Uterus (tissue), 4 donors: ENCODE measurements at places on chromosomes 1 and 21. TPM values are rescaled to one million over a fixed set of nuclear protein-coding genes. Genes with fewer than 3 reads are reported as not detected.

The BRINP3 gene
- total RNA-seq: 0.76 TPM

The ANKRD35 gene
- 8.8 TPM for total RNA-seq

The CHI3L2 gene
- total RNA-seq: not detected

The RPL5 gene
- total RNA-seq: 1,952 TPM

The FCER1G gene
- total RNA-seq: 13.2 TPM

The KRTAP19-1 gene
- not detected for total RNA-seq

The C1orf210 gene
- total RNA-seq: not detected

The ZMPSTE24 gene
- total RNA-seq: 53.9 TPM

The GUCA2A gene
- not detected for total RNA-seq

The CD48 gene
- total RNA-seq: 0.51 TPM

- DNase-seq: no peak
Observed at GRCh38 chr1:72830606-72831390, 548.5 kb upstream of the NEGR1 start.

- no peak for DNase-seq
Observed at GRCh38 chr21:27058673-27059605, 92.1 kb upstream of the ADAMTS5 start.

DNA sequence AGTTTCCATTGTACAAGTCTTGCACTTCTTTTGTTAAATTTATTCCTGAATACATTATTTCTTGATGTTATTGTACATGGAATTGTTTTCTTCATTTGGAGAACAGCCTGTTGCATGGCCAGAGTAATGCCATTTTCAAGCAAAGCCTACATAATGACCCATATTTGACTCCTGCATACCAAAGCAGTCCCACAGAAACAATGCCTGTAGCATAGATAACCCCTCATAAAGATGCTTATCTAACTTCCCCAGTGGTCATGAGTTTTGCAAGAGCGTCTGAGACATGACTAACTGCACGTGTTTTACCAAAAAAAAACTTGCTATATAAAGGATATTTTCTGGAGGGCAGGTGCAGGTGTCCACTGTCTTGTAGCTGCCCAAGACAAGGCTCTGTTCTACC, 30.3 kb upstream of the RLF start:
- no peak for DNase-seq

- DNase-seq: peak; percentile 19
Observed at GRCh38 chr1:209404577-209404976, 178.9 kb upstream of the CAMK1G start.

DNA sequence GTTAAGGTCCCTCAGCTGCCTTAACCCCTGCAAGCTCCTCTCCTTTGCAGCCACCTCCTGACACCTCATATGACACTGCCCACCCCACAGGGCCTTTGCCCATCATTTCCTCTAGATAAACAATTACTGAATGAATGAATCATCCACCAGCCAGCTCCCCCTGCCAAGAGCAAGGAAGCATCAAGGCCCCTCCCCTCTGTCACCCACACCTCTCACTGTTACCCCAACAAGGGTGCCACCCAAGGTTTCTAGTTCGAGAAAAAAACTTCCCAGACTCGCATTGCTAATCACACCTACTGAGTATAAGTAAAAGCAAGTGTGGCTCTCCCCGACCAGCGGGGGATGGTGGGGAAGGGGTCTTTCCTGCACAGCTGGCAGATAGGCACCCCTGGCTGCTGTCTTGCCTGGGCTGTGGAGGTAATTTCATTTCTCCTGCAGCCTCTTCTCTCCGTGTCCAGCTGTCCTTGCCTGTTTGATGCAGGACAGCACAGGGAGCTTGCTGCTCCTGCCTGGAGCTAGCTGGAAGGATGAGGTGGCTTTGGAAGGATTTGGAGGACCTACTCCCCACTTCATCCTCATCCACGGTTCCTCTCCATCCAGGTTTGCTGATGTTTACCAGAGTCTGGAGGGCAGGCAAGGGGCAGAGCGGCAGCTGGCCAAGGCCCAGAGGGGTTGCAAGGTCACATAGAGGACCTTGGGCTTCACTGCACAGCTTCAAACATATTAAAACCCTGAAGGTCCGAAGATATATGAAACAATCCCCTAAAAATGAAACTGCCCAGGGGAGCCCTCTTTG, 33.1 kb upstream of the LBR start:
- no peak for DNase-seq

- DNase-seq: peak; percentile 30
Observed at GRCh38 chr1:32249831-32250525, 1.1 kb upstream of the LCK start.

GRCh38 chr1:165353731-165354671, 2.5 kb downstream of the LMX1A start:
- no peak for DNase-seq

DNA sequence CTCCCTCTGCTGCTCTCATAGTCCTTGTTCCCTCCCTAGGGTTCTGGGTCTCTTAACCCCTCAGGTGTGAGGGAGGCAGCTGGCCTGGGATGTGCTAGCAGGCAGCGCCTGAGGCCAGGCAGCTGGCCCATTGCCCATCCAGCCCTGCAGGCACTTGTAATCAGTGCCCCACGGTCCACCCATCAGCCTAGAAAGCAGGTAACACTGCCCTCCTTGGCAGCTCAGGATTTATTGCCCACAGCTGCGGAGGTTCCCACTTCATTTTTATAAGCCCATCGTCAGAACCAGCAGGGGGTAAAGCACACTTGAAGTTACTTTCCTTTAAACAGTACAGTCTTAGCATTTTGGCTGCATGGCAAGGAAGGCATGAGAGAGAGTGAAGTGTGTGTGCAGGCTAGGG, 70.6 kb downstream of the TMEM53 start:
- no peak for DNase-seq
